ENCODE measurements at places on chromosomes 12 and 14.

GRCh38 chr14:104130974-104131651, 7.3 kb upstream of the KIF26A start:
- no peak for DNase-seq

- DNase-seq: no peak
Measured at GRCh38 chr12:126883697-126884096, 1383.3 kb upstream of the TMEM132C start.

DNA sequence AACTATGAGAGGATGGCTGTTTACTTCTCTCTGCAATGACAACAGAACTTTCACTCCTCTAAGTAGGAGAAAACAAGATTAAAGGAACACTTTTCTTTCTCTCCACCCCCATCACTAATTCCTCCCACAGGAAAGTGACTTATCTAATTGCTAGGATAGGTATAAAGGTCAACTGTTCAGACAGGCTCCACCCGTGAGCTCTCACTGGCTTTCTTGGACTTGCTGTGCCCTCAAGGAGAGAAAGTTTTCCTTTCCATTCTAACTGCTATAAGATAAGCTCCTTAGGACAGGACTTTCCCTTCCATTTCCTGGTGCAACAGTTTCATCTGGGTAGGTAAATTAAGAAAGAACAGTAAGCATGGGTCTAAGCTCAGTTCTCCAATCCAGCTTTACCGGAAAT, 4.8 kb downstream of the SLC41A2 start:
- no peak for DNase-seq

GRCh38 chr14:72847721-72848120, 46.2 kb downstream of the DPF3 start:
- DNase-seq: no peak

DNA sequence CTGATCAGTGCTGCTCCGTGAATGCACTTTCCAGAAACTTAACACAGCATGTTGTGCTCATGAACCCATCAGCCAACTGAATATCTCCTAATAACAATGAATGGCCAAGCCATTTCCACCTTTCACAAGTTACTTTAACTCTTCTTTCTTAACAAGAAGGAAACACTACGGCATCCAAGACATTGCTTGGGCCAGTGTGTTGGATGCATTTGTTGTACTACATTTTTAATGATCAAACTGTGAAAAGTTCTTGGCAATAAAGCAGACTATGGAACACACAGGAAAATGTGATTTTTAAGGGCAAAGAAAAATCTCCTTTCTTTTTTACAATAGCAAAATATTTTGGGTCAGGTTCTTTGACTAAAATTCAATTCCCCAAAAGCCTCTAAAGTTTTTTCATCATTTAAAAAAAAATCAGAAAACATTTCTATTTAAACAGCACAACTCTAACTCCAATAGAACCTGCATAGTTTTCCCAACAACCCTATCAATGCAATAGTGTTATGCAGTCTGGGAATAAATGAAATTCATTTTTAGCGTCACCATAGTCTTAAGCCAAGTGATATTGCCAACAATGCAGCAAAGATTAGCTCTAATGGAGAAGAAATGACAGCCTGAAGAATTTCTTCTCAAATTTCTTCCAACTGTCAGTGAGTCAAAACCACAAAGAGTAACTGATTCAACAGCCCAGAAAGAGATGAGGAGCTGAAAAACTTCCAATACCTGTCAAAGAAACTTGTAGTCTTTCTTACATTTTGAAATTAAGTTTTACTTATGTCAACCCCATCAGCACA, 50.7 kb upstream of the PTPRR start:
- no peak for DNase-seq

GRCh38 chr14:101925152-101925551, 39.2 kb upstream of the DYNC1H1 start:
- DNase-seq: no peak

- no peak for DNase-seq
Measured at GRCh38 chr12:10189653-10190052, 10.8 kb downstream of the TMEM52B start.

- no peak for DNase-seq
Measured at GRCh38 chr12:106249411-106250135, 1.8 kb upstream of the CKAP4 start.

DNA sequence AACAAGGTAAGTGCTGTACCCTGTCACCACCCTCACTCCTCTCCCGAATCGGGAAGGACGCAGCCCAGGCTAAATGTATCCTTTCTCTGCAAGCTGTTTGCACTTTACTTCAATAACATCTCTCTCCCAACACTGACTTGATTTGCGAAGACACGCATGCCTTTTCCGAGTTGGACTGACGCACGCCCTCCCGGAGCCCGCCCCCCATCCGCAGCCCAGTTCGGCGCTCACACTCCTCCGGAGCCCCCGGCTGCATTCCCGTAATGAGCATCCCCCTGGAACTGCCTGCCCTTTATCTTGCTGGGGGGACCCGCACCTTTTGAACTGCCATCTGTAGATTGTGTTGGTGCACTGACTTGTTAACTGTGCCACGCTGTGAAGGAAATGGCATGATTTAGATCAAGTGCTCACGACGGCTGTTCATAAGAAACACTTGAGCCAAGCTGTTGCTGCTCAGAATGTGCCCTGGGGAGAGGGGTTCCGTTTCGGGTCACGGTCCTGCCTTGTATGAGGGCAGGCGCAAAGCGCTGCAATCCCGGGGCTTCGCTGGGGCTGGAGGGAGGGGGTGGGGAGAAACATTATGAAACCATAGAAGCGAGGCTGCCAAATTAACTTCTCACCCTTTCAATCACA, 176.6 kb upstream of the CDKN3 start:
- DNase-seq: no peak

GRCh38 chr12:15274561-15274967, 47.7 kb upstream of the PTPRO start:
- no peak for DNase-seq

- no peak for DNase-seq
Measured at GRCh38 chr14:104321088-104321801, 182.9 kb downstream of the KIF26A start.

- no peak for DNase-seq
Measured at GRCh38 chr12:46608431-46609272, 217.1 kb downstream of the SLC38A4 start.

DNA sequence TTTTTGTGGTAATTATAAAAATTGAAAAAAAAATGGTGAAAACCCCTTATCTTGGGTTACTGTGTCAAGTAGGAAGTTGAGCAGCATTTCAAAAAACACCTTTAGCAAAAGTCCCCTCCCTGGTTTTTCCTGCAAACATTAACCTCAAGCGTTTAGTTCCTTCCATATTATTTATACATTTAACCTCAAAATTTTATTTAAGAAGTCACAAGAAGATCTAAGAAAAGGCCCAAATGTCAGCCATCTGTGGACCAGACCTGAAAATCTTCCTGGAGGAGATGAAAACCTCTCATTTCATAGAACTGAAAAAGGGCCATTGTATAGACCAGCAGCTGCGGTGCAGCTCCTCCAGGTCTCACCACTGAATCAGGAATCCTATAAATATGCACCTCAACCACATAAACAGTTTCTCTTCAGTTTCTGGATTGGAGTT, 40.4 kb upstream of the BTG1 start:
- DNase-seq: no peak

DNA sequence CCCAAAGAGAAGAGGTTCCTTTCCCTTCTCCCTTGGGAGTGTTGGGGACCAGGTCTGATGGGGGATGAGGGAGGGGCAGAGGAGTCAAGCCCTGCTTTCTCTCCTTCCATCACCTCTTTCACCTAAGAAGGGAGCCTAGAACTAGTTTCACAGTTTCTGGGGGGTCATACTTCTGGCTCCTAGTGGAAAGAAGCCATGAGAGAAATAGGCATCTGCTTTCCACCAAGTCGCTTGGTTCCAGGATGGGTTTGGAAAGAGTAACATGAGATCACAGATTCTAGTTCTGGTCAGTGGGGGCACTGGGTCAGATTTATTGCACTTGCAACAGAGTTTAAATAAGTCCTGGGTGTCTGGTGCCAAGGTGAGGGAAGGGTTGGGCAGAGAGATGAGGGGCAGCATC, 10.5 kb upstream of the ZNF385A start:
- no peak for DNase-seq

GRCh38 chr14:48849741-48850322, 736.3 kb downstream of the RPS29 start:
- DNase-seq: no peak

- no peak for DNase-seq
Measured at GRCh38 chr12:106137530-106138356, 1.0 kb downstream of the NUAK1 start.

DNA sequence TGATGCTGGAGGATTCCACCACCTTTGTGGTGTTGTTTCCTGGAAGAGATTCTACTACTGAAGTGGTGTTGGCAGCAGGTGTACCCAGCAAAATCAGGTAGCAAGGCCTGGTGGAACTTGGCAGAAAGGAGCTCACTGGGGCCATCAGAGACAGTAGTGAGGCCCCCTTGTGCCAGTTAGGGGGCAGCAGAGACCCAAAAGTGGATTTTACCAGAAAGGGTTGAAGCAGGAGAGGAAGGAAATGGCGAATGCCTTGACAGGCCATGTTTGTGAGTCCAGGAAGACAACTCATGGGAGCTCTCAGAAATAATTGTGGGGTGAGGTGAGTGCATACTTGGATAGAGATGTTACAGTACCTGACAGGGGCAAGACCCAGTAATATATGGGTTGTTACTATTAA, 137.7 kb upstream of the FGD4 start:
- no peak for DNase-seq

GRCh38 chr12:40986001-40986400, 202.1 kb upstream of the PDZRN4 start:
- no peak for DNase-seq

DNA sequence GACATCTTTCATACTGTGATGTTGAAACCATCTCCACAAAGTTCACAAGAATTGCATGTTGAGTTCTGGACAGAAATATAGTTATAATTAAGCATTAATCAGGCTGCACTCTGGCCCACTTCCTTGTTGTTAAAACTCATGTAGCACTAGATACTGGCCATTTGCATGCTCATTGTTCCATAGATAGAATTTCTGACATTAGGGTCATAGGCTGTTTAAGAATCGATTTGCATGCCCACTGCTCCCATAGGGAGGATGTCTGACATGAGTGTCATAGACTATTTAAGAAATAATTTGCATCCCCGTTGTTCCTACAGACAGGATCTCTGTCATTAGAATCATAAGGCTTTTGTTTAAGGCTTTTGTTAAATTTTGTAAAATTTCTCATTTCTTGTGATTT, 50.2 kb downstream of the MYF5 start:
- no peak for DNase-seq

DNA sequence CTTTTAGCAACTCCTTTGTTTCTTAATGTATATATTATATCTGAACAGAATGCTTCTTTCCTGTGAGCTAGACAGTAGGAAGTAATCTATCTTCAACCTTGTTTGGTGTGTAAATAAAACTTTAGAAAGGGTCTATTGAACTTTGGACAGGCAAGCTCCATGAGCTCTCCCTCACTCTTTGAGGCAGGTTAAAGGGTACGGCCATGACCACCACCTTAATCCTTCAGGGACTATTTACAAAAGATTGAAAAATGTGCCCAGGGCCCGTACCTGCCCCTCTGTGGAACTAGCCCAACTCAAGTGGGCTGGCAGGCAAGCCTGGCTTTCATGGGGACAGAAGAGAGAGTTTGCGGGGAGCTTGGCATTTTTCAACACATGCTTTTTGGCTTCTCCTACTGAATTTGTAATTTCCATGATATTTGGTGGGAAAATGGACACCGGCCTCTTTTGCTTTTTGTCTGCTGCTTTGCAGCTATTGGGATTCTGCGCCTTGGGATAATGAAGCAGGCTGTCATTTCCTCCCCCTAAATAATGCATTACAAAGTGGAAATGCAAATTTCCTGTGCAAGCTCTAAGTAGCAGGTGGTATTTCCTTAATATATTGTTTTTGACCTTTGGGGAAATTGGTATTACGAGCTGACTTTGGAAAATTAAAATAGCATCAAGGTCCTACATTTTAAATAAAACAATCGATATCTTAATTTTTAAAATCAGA, 106.0 kb downstream of the HMGA2 start:
- no peak for DNase-seq

- DNase-seq: no peak
Measured at GRCh38 chr14:68564826-68565759, 227.8 kb downstream of the ZFP36L1 start.

DNA sequence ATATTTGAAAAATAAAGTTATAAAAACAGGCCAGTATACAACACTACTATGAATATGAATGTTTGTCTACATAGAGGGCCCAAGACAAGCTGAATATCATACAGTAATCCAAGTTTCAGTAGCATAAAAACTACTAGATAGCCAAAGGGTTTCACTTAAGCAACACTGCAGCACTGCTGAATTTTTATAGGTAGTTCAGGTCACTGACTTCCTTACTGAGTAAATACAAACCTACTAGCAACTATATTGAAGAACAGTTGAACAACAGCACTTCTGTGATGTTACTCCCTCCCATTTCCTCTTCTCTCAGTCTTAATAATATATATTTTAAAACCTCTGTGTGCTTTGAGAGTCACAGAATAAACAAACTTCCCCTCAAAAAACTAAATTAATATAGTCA, 42.7 kb downstream of the GTF2A1 start:
- DNase-seq: no peak

DNA sequence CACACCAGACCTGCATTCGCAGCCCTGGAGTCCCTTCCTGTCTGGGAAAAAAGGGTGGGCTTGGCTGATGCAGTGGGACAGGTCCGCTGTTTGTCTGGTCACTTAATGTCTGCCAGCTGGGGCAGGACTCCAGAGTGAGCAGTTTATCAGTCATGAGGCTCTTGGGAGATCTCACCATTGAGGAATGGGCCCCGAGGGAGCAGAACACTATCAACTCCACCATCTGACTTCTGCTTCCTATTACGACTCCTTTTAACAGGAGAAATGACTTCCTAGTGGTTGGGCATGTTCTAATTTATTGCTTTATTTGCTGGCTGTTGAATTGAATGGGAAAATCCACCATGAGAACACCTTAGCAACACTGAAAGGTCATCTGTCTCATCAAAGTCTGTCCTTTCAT, 182.5 kb upstream of the RASSF8 start:
- no peak for DNase-seq

GRCh38 chr14:67059596-67059995, 129.6 kb upstream of the GARIN2 start:
- DNase-seq: no peak

DNA sequence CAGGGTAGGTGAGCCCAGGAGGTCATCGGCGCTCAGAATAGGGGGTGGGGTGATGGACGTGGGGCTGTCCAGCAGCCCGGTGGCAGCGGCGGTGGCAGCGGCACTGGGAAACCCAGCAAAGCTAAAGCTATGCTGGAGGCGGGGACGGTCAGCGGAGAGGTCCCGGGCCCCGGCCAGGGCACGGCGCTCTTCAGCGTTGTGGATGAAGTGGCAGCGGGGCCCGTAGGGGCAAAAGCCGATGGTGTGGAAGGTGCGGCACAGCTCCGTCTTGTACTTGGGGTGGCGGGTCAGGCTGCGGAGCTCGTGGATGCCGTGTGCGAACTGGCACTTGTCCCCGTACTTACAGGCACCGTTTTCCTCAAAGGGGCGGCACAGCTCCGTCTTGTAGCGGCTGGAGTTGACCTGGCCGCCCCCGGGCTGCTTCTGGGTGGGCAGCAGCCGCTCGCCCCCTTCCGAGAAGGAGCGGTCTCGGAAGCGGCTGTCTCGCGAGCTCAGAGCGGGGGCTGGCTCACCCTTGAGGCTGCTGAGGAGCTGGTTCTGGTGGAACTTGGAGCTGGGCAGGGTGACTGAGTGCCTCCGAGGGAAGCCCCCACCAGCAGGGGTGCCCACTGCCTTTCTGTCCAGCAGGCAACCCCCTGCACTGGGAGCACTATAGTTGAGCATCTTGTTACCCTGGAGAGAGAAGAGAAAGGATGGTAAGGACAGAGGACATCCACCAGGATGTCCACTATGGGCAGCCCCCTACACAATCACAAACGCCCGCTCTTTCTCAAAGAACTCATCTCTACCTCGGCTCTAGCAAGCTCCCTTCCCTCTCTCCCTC, 2.8 kb downstream of the ZFP36L1 start:
- DNase-seq: no peak

- DNase-seq: no peak
Measured at GRCh38 chr14:23694085-23694948, 58.2 kb downstream of the DHRS2 start.

Measured in T-helper 9 cell (primary cell).